ENCODE measurements at places on chromosomes 12 and 14.

DNA sequence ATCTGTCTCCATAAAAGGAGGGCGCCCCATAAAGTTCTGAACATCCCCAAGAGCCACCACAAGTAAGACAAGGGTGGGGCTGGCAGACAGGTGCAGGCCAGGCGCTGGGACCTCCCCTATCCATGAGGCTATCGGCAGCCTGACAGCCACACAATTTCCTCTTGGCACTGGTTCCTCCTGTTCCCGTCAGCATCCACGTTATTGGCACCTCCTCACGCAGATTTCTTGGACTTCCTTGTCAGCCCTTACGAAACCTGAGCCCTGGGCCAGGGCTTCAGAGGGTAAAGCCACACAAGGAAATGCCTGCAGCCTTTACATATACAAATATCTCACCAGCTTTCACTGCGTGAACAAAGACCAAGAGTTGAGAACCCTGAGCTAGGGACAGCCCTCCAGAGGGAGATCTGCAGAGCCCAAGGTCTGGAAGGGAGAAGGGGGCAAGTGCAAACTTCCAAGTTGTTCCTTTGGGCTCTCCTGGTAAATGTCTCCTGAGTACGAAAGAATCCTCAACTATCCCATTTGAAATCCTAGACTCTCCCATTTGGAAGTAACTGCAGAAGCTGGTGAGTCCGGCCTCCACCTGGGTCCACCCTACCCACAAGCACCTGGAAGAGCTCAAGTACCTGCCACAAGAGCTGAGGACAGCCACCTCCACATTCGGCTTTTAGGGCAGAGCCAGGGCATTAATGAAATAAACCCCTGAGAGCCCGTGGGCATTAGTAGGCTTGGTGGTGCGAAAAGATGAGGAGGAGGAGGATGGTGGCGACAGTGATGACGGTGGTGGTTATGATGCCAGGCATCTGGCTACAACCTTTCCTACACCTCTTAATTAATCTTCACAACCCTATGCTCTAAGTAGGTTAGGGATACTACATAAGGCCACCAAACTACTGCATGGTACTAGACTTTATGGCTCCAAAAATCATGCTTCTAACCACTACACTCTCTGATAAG is 5.5 kb upstream of the TC2N start:
- ATAC-seq = peak; percentile 82

DNA sequence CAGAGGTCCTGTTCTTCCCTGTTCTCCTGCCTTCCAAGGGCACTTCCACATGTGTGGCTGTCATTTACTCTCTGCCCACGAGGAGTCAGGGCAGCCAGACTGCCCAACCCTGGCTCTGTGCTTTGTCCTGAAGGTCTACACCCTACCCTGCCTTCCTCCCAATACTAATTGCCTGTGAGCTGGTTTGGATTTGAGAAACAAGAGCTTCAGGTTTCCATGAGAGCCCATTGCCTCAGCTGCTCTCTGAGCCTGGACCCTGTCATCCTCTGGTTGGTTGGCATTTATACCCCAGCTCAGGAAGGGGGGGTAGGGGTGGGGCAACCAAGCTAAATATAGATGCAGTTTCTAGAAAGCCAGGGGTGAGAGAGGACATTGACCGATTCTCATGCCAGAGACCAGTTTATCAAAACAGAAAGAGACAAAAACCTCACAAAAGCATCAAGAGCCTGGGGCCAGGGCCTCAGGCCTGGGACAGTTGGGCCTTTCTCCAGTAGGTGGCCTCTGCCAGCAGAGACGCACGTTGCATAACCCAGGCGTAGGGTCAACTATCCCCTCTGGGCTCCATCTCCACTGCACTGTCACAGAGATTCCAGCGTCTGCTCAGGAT is 34.5 kb downstream of the VDR start:
- peak; percentile 86 for ATAC-seq

GRCh38 chr12:119447618-119448017 is 113.1 kb downstream of the CCDC60 start:
- ATAC-seq = no peak

GRCh38 chr14:93121030-93121834 is 5.5 kb upstream of the ITPK1 start:
- ATAC-seq = no peak

- no peak for ATAC-seq
Observed at GRCh38 chr14:49908433-49908782, 15.5 kb downstream of the ARF6 start.

DNA sequence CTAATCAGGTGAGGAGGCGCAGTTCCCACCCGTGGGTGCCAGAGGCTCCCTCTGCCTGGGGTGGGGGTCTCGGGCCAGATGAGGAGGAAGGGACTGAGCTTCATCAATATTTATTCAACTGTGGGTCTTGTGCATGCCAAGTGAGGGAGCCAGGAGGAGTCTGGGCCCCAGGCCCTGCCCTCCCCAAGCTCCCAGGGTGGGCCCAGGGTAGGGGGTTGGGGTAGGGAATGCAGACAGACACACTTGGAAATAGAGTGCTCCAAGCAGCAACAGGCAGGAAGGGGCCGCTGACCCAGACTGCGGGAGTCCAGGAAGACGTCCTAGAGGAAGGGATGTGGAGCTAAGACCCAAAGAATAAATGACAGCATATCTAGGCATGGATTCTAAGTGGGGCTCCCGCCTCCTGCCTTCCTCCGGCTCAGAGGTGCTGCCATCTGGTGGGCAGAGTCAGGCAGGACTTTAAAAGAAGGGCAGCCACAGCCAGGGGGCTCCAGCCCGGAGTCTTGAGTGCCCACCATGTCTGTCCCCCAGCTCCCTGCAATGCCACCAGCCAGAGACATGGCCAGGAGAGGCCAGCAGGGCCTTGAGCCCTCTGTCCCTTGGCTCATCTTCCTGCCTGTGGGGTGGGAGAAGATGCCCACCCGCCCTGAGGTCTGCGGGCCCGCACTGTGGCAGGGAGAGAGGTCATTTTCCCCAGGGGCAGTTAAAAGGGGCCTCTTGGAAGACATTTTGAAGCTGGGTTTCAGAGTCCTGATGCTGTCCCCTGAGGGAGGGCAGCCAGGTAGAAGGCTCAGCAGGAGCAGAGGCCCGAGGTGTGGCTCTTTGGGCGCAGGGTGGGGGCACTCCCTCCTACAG is 70.1 kb downstream of the PHETA1 start:
- ATAC-seq = no peak

GRCh38 chr12:75086091-75087038 is 123.3 kb downstream of the KCNC2 start:
- ATAC-seq = no peak

GRCh38 chr14:101840649-101841369 is 79.3 kb downstream of the PPP2R5C start:
- ATAC-seq = no peak

DNA sequence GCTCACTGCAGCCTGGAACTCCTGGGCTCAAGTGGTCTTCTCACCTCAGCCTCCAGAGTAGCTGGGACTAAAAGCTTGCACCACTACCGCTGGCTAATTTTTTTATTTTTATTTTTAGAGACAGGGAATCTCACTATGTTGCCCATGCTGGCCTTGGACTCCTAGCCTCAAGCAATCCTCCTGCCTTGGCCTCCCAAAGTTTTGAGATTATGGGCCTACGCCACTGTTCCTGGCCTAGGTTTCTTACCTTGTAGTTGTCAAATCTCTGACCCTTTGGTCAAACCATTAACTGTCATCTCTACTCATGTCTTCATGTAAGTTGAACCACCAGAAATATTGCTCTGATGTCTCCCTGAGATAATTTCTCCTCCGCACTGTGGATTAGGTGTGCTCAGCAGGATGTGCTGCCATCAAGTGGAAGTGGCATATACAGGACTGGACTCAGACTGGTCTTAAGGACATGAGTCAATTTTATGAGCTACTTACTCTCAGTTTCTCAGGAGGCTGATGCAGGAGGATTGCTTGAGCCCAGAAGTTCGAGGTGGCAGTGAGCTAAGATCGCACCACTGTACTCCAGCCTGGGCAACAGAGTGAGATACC is 28.5 kb downstream of the ACTR6 start:
- ATAC-seq = no peak

- no peak for ATAC-seq
Observed at GRCh38 chr12:62146318-62146717, 113.9 kb upstream of the USP15 start.

GRCh38 chr12:109137055-109137454 is 20.7 kb downstream of the ACACB start:
- ATAC-seq = peak; percentile 41

DNA sequence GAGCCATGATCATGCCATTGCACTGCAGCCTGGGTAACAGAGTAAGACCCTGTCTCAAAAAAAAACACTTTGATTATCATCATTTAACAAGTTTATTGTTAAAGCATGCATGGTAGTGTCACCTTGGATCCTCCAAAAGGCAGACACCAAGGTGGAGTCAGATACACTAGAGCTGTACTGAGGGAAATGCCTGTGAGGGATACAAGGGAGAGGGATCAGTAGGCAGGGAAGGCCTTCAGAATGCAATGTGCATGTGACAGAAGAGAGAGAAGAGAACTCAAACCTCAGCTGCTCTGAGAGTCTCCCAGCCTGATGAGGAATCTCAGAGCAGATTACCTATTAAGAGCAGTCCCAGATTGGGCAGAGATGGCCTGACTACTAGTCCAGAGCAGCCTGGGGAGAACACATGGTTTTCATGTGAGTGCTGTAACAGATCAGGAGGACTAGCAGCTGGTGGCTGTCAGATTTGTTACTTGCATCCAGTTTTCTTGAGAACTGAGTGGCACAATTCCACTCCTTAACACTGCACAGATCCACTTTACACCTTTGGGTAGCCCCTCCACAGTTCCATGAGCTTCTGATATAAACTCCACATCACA is 38.0 kb upstream of the A2ML1 start:
- ATAC-seq = no peak

- ATAC-seq = no peak
Observed at GRCh38 chr12:98371419-98371818, 144.0 kb upstream of the TMPO start.

GRCh38 chr14:58946431-58946830 is 242.0 kb upstream of the DAAM1 start:
- ATAC-seq = no peak

DNA sequence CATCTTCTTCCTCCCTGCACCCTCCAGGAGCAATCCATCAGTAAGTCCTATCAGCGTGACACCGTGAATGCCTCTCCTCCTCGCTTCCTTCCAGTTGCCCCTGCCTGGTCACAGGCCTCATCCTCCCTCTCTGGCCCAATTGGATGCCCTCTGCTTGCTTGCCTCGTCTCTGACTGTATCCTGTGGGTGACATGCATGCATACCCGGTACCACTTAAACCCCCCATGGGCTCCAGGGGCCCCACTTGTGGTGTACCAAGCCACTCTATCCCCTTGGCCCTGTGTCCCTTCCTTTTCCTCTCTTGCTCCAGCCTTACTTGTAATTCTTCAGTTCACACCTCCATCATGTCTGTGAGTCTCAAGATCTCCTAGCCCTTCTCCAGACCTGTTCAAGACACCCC is 106.0 kb upstream of the RTL1 start:
- ATAC-seq = no peak

- ATAC-seq = no peak
Observed at GRCh38 chr12:17158201-17158600, 552.2 kb upstream of the LMO3 start.

GRCh38 chr12:24121911-24122310 is 172.4 kb upstream of the SOX5 start:
- no peak for ATAC-seq

DNA sequence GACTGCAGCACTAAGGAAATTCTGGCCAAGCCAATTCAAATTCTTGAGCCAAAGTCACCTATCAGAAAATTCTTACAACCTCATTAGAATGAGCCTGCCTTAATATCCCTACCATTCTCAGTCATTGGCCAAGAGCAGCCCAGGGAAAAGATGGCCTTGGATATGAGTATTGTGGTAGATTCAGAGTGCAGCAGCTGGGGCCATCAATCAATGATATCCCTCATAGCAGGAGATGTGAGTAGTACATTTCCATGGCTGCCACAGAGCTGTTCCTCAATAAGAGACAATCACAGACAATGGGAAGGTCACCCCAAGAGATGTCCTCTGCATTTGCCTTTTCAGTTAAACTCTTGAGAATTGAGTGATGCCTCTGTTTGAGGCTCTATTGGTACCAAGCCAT is 161.6 kb downstream of the DYRK2 start:
- no peak for ATAC-seq

DNA sequence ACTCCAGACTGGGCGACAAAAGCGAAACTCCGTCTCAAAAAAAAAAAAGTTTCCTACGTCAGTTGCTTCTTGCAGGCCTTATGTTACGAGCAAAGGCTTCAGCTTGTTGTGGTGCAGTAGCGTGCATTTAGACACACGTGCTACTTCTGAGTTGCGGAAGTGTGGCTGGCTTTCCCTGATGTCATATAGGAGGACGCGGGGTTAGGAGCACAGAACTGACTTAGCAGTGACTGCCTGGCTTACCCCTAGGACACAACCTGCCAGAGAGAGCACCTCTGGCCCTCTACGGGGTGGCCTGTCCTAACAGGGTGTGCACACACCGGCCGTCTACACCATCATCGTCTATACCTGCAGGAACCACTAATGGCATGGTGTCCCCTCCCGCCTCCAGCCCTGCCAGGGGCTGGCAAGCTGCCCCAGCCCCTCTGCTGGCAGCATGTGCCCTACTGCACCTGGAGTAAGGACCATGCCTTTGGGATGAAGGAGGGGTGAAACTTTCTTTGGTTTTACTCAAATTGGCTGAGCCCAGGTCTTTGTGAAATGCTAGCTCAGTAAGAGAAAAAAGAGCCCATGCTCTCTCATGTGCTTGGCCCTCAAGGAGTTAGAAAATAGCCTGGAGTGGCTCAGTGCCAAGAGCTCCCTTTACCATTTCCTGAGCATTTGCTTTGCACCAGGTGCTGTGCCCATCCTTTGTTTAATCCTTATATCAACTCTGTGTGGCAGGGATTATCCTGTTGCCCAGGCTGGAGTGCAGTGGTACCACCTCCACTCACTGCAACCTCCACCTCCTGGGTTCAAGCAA is 1.7 kb upstream of the GPR68 start:
- ATAC-seq = no peak

GRCh38 chr12:117872546-117873169 is 96.1 kb downstream of the KSR2 start:
- ATAC-seq = no peak

GRCh38 chr14:21092273-21093011 is 6.0 kb downstream of the ZNF219 start:
- ATAC-seq = peak; percentile 84

GRCh38 chr12:29869946-29870345 is 86.2 kb upstream of the TMTC1 start:
- no peak for ATAC-seq

DNA sequence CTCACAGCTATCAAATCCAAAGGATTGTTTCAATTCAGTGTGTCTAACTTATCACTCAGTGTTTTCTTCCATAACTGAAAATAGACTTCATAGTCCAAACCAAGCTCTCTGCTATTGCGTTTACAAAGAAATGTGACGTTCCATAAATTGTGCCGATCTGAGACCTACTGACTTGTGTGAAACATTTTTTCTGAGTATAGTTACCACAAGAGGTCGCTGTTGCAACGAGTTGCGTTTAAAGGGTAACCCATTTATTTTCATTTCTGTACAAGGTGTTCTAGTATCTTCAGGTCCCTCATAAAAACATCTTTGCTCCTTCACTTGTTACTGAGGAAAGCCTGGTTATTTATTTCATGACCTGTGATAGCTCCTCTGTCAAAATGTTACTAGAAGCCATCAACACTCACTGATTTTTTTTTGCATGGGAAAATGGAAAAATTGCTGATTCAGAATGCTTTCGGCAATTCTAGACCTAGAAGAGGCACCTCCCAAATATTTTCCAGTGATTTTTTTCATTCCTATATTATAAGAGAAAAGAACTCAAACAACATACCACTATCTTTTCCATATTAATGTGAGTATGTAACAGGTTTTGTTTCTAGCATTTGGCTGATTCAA is 60.9 kb upstream of the OR4E1 start:
- no peak for ATAC-seq
